ENCODE measurements at places on chromosomes 1 and 21.

DNA sequence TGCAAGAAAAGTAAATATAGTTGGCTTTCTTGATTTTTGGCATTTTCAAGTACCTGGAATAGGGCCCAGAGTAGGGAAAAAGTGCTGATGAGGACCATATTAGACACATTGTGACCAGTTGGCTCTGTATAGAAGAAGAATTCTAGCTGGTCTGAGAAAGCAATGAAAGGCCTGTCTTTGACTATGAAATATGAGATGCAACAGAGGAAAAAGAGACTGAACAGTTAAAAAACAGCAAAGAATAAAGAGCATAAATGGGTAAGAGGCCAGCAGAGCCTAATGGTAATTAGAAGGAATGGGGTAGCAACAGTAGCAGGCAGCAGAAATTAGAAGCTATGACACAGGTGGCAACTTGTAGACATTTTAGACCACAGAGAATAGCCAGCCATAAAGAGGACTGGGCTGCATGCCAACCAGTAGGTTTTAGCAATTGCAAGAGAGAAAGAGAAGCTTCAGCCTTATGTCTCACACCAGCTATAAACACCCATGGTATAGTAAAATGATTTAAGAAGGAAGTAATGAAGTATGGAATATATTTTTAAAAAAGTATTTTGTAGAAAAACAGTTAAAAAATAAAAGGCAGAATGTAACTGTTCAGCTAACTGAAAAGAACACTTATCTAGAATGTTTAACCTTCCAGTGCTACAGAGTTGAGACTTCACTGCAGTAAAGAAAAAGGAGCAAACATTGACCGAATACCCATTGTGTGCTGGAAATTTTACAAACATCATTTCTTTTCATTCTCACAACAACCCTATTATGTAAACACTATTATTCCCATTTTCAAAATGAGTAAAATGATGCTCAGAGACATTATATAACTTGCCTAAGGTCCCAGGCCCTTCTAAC, 114.1 kb downstream of the LHX4 start:
- DNase-seq = peak; percentile 62

DNA sequence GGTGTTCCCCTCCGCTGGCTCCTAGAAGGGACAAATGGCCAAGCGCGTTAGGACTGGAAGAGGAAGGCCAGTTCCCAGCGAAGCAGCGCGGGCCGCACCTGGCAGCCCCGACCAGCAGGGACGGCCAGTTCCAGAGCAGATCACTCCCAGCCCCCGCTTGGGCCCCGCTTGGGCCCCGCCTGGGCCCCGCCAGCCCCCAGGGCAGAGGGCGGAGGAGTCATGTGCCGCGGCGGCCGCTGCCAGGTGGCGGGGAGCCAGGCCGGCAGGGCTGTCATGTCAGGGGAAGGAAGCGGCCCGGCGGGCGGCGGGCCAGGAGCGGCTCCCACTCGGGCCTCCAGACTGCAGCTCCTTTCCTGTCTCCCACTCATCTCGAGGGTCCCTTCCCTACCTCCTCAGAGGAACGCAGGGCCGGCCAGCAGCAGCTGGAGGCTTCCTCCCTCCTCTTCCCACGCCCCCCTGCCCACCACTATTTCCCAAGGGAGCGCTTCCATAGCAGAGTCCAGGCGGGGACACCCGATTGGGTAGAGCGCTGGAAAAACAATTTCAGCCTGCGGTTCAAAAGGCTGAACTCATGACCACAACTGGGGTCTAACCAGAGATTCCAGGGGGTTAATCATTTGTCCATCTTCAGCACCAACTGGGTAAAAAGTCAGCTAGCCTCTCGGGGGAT, 16.5 kb downstream of the ZNF697 start:
- peak; percentile 72 for DNase-seq

DNA sequence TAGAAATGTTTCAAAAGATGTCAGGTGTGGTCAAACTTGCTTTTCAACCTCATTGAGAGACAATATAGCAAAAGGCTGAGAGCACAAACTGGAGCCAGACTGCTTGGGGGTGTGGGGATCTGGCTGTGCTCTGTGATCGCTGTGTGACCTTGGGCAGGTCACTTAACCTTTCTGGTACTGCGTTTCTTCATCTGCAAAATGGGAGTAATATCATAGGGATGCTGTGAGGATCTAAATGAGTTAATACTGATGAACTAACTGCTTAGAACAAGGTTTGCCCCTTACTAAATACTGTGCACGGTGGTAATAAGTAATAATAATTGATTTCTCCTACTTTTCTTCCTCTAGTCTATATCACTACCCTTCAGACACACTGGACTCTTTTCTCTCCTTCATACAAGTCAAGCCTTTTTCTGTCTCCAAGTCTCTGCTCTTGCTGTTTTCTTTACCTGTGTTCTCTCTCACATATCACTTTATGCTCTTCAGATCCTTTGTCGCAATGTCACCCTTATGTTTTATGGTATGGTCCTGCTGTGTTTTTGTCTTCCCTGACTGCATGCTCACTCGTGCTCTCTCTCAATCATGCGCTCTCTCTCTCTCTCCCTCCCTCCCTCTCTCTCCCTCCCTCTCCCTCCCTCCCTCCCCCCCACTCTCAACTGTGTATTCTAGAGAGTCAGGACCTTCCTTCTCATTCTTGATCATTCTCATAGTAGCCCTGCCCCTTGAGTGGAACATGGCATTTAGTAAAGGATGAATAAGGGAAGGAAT, 3.3 kb downstream of the MGST3 start:
- no peak for DNase-seq

- DNase-seq = peak; percentile 64
These were observed 66.6 kb downstream of the SCMH1 start for GRCh38 chr1:41175546-41175945.

DNA sequence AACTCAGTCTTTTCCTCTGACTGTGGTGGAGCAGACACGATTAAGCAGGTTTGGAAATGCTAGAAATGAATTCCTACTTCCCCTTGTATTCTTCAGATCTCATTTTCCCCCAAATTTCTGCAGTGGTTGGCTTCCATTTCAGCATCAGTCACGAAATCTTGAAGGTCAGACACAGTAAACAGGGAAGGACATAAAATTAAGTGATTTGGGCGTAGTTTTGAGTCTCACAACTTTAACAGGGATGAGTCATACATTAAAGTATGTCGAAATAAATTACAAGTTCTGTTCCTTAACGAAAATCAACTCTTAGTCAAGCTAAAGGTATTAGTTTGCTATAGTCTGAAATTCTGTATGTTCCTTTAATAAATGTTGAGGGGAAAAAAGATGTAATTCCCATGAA, 61.1 kb downstream of the HNRNPR start:
- DNase-seq = peak; percentile 82

DNA sequence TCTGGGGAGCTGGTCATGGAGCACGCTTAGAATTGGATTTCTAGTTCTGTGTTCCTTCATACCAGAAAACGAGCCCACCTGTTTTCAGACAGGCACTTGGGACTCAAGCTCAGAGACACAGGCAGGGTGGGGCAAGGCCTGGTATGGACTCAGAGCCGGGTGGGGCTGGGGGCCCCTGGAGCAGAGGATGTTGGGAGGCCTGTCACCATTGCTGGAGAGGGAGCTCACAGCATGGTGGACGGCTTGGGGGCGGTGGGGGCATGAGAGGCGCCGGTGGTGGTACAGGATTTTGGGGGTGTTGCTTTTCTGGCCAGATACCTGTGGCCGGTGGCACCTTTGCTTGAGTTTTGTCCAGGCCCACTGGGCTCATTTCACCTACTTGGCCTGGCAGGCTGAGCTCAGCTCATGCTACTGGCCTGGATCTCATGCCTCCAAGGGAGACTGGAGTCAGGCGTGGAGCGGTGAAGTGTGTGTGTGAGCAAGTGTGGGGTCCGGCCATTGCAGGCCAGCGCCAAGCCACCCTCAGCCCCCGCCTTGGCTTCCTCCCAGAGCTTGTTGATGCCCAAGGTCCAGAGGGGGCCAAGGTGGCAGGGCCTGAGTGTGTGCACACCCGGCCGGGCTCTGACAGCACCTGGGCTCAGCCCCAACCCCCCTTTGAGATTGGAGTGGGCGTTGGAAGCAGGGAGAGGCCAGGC, 8.7 kb downstream of the SLX9 start:
- DNase-seq = no peak

GRCh38 chr1:212819726-212820125, 27.7 kb downstream of the SPATA45 start:
- peak; percentile 87 for DNase-seq

- peak; percentile 71 for DNase-seq
These were observed 2.4 kb downstream of the CCN1 start for GRCh38 chr1:85582687-85583591.

Data from iris pigment epithelial cell (primary cell).